Coronary artery (tissue), 2 donors: ENCODE measurements at places on chromosomes 11 and 22.

DNA sequence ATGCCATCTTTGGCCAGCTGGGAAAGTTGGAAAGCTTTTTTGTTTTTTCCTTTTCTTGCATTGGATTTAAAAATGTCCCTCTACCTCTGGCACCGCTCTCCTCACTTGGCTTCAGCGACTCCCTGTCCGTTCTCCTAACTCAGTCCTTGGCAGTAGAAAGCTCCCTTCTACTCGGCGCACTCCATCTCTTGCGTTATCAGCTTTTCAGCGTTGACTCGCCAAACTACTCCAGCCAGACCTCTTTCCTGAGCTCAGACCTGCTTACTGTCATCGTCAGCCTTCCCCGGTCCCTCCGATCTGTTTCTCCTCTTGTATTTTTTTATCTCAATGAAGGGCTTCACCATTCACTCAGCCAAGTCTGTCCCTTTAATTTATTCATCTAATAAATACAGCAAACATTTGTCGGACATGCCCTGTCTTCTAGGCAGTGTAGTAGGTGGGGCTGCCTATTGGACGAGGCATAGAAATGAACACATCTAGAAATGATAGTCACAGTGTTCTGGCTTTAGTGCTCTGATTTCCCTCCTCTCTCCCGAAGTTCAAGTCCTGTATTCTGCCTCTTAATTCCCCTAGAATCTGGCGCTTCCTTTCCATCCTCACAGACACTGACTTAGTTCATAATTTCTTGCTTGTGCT, 839 bp downstream of the CEP164 start:
- DNase-seq: no peak

GRCh38 chr11:33861386-33861785, 30.5 kb downstream of the LMO2 start:
- DNase-seq: no peak

DNA sequence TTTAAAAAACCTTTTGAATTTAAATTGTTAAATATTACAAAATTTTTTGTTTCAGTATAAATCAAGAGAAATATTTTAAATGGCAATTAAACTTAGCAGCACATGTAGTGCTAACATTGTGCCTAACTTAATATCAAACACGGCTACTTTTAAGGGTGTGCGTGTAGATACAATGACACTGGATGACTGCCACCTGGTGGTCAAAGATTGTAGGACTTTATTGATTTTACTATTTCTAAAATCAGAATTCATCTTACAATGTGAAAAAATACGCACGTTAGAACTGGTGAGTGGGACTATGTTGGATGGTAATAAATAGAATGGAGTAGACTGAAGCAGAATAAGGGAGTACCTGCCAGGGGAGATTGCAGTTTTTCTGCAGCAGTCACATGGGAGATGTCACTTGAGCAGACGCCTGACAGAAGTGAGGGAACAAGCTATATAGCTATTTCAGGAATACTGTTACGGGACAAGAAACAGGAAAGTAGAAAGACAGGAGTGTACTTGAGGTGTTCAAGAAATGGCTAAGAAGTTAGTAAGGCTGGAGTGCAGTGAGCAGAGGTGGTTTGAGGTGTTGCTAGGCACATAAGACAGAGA, 52.9 kb downstream of the UVRAG start:
- DNase-seq: no peak

DNA sequence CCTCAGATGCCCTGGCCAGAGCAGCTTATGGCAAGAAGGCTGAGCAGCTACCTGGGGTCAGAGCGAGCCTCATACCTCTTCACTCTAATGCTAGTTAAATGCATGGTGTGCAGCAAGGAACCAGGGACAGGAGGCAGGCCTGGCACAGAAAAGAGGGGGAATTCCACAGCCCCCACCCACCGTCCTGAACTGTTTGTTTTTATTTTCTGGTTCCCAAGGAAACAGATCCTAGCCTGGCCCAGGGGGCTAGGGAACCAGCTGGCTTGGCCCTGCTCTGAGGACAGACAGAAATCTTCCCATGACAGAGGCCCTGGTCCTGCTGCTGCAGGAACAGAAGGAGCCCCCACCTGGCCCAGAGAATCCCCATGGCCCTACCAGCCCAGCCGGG, 40.4 kb downstream of the SLCO2B1 start:
- no peak for DNase-seq

DNA sequence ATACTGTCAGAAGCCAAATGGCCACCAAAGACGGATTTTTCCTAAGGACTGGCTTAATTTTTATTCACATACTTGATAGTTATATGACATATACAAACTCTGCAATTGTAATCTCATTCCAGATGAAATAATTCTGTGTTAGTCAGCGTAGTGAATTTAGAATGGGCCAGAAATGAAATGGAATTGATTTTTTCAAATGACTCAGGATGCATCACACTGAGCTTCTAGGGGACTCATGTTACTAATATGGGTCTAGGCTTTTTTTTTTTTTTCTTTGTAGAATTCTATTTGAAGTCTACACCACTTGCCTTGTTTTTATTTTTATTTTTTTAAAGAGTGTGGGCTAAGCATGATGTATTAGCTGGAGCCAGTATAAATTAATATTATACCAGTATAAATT, 62.7 kb downstream of the SPECC1L start:
- DNase-seq: no peak

- no peak for DNase-seq
Observed at GRCh38 chr11:26896719-26897118, 97.2 kb upstream of the FIBIN start.

DNA sequence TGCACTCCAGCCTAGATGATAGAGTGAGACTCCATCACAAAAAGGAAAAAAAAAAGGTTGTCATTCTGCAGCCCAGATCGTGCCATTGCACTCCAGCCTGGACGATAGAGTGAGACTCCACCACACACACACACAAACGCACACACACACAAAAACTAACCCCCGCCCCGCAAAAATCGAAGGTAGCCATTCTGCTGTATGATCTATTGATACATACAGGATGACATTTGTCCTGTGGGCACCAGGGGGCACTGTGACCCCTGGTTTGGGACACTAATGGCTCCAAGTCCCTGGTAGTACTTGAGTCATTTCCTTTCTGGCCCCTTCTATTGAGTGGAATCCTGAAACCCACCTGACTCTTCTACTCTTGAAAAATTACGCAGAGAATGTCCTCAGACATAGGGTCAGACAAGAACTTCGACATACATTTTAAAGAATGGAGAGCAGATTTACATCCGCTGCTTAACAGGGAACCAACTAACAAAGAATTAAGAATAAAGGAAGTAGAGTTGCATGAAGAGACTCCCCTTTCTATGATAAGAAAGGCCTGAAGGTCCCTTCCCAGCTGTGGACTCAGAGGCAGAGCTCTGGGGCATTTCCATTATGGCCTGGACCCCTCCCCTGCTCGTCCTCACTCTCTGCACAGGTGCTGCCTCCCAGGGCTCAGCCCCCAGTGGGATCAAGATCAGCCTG, 35.0 kb upstream of the PRAME start:
- DNase-seq: no peak

DNA sequence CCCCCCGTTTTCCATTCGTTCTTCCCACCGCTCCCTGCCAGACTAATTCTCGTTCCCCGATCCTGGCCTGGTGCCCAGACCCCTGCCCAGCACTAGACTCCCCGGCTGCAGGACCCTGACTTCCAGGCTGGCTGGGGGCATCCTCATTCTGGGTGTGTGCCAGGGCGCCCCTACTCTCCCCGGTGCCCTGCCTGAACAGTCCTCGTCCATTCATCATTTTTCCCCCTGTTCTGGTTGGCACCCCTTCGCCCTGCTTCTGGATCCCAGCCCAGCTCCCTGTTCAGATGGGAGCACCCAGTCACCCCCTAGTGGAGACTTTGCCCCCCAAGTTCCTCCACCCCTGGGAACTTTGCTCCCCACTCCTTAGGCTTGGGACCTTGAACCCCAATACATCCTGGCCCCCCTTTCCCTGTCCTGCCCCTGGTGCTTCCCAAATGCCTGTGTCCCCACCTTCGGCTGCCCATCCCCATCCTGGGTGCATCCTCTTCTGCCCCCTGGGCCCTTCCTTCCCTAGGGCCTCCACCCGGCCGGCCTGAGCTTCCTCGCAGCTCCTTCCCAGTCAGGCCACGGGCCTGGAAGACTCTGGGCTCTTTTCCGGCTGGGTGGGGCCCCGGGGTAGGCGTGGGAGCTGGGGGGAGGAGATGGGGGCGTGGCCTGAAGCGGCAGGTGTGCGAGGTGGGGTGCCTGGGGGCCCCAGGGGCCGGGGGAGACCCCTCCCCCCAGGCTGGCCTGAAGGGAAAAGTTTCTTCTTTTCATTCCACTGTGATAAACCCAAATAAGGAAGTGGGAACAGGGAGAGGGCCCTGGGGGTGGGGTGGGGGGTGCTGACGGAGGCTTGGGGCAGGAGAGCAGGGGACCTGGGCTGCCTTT, 908 bp downstream of the PLCB3 start:
- no peak for DNase-seq
